ENCODE measurements at places on chromosomes 11 and 22.

- no peak for DNase-seq
Observed at GRCh38 chr22:49547751-49548239, 279.9 kb downstream of the BRD1 start.

- no peak for DNase-seq
Observed at GRCh38 chr22:28443526-28443876, 236.1 kb downstream of the TTC28 start.

DNA sequence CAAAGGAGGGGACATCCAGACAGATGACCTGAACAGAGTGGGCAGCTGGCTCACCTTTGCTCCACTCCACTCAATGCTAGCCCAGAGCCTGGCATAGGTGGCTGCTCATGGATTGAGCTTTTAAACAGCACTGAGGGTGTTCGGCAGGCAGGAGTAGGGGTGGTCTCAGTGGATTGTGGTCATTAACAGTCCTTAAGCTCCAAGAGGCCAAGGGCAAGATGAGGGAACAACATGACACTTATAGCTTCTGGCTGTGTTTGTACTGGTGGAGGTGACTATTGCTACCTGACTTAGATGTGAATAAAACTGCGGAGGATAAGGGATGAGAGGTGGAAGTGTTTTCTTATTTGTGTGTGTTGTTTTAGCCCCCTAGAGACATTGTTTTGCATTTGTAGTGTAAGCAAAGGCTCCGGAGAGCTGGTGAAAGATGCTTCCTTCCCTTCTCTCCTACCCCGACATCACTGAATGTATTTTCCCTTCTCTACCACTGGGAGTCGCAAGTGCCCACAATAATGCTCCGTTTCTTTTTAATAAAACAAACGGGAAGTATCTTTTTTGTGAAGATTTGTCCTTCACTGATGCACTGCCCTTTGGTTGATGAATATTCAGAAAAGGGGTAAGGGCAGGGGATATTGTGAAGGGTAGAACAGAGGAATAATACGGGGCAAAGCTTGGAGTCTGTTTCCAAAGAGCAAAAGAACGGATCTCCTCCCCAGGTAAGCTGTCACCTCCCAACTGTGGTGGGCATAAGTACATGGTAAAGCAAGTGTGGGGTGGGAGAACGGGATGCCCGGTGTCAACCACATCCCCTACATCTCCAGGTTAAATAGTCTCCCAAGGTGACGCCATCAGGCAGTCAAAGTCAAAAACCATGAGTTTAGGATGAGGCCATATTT lies 27.5 kb upstream of the MTNR1B start:
- DNase-seq: no peak

GRCh38 chr22:27858626-27859025 lies 57.1 kb upstream of the MN1 start:
- no peak for DNase-seq

GRCh38 chr22:50473855-50474671 lies 772 bp downstream of the SBF1 start:
- DNase-seq: no peak

- no peak for DNase-seq
Observed at GRCh38 chr22:49435596-49435995, 392.1 kb downstream of the BRD1 start.

GRCh38 chr22:42277988-42278776 lies 7.7 kb upstream of the TCF20 start:
- DNase-seq: peak; percentile 32

GRCh38 chr22:20254975-20255946 lies 12.9 kb downstream of the RTN4R start:
- no peak for DNase-seq

DNA sequence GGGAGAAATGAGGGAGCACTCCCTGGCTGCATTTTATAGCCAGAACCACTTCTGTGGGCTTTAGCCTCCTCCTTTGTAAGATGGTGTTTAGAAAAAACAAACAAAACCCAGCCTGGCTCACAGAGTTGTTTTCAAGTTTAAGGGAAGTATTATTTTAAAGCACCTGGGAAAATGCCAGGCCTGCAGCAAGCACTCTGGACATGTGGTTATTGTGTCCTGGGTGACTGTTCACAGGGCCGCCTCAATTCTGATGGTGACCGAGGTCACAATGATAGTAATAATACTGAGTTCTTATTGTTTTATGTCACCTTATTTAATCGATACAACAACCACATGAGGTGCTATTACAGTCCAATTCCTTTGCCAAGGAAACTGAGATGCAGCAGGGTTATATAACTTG lies 20.7 kb upstream of the SLC22A12 start:
- DNase-seq: no peak

- DNase-seq: no peak
Observed at GRCh38 chr11:68666849-68667248, 17.5 kb upstream of the GAL start.

DNA sequence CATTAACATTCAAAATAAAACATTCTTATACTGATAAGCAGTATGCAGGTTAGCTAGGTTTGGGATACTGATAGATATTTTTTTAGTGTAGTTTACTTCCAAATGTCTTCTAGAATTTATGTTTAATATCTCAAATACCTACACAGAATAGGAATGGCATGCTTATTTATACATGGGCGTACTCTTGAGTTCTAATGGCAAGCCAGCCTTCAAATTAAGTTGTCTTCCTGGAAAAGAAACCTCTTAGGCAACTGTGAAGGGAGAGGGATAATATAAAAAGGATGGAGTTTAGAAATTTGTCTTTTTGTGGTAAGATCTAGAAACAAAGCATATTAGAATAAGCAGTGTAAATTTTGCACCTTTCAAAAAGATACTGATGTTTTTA lies 65.4 kb downstream of the MTMR3 start:
- no peak for DNase-seq

DNA sequence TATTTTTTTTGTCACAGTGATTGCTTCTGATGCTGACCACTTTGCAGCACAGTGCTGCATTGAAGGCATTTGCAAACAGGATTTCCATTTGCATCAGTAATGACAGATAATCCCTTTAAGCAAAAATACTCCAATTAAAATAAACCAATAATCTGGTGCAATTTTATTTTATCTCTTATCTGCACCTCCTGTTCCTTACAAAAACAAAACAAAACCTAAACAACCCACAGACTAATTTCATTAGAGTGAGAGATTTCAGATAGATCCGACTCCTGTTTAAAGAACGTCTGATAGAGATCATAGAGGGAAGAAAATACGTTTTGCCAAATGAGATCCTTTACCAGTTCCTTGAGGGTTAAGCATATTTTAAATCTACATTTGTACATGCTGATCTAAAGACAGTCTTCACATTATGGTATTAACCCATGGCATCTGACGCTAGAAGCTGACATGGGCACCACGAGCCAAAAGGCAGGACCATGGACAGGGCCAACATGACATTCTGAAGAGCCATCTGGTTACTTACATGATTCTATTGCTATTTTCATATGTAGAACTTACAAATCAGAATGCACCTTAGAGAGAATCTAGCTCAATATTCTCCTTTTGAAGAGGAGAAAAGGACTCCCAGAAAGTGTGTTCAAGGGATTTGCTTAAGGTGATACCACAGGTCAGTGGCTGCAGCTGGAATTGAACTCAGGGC lies 286.2 kb upstream of the NARS2 start:
- no peak for DNase-seq

DNA sequence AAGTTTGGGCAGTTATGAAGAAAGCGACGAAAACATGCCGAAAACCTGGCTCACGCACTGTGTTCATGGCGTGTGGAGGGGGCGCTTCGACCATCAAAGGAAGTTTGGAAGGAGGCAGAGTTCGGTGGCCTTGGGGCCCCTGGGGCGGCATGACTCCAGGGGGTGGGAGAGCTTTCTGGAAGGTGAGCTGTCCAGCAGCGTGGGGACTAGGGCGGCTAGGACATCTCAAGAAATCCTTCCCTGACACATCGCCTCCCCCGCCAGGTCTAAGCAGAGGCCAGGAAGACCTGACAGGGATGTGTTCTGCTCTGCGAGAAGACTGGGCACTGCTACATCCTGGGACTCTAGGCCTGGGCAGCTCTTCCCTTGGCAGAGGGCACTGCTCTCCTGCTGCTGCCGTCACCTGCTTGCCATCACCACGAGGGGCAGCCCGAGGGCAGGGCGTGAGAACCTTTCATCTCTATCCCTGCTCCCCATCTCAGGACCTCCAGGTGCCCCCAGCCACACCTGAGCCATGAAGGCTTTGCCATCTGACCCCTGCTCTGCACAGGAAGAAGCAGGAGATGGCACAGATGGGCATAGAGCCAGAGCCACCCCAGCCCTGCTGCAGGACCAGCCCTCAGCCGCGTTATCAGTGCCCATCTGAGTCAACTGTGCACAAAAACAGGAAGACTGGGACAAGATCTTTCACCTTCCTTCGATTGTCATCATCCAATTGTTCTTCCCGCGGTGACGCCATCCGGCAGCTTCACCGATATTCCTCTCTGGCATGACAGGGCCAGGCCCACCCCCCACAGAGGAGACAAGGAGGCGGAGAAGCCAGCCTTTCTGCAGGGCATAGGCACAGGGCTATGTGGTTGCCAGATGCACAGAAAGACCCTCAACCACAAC lies 12.7 kb downstream of the LINC01488 start:
- no peak for DNase-seq

DNA sequence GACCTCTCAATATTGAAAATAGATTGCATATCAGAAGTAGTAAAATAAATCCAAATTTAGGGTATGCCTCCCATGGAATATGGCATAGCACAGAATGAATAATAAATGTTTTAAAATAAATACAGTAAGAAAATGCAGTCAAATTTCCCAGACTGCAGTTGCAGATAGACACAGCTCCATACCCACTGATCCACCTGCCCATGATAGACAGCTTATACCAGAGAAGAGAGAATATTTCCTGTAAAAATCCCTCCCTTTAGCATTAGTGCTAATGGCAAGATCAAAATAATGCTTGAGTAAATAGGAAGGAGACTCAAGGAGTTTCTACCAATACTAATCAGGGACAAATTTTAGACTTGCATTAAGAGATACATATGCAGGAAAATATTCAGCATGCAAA lies 45.0 kb upstream of the CALCB start:
- DNase-seq: no peak
